ENCODE measurements at places on chromosomes 4 and X.

GRCh38 chr4:76055016-76055415 is 19.1 kb upstream of the CXCL11 start:
- no peak for DNase-seq

GRCh38 chrX:148495176-148495575 is 5.2 kb upstream of the AFF2 start:
- DNase-seq: no peak

GRCh38 chr4:45668128-45668527 is 455.7 kb downstream of the GABRG1 start:
- no peak for DNase-seq

DNA sequence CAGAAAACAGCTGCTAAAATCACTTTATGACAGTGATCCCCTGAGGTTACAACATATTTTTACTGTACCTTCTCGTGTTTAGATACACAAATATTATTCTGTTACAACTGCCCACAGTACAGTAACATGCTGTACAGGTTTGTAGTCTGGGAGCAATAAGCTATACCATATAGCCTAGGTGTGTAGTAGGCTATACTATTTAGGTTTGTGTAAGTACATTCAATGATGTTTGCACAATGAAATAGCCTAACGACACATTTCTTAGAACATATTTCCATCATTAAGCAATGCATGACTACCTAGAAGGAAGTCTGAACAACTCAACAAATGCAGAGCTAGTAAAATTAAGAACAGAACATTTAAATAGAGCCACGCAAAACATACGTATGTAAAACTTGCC is 112.7 kb downstream of the ZAR1 start:
- peak; percentile 38 for DNase-seq

GRCh38 chr4:142405021-142405694 is 440.9 kb downstream of the INPP4B start:
- peak; percentile 76 for DNase-seq

GRCh38 chr4:185204238-185204910 is 574 bp upstream of the CFAP97 start:
- DNase-seq: peak; percentile 22

GRCh38 chrX:133477986-133478385 is 62.7 kb upstream of the GPC4 start:
- peak; percentile 20 for DNase-seq

- DNase-seq: peak; percentile 30
Observed at GRCh38 chr4:11739992-11740391, 311.3 kb upstream of the HS3ST1 start.

DNA sequence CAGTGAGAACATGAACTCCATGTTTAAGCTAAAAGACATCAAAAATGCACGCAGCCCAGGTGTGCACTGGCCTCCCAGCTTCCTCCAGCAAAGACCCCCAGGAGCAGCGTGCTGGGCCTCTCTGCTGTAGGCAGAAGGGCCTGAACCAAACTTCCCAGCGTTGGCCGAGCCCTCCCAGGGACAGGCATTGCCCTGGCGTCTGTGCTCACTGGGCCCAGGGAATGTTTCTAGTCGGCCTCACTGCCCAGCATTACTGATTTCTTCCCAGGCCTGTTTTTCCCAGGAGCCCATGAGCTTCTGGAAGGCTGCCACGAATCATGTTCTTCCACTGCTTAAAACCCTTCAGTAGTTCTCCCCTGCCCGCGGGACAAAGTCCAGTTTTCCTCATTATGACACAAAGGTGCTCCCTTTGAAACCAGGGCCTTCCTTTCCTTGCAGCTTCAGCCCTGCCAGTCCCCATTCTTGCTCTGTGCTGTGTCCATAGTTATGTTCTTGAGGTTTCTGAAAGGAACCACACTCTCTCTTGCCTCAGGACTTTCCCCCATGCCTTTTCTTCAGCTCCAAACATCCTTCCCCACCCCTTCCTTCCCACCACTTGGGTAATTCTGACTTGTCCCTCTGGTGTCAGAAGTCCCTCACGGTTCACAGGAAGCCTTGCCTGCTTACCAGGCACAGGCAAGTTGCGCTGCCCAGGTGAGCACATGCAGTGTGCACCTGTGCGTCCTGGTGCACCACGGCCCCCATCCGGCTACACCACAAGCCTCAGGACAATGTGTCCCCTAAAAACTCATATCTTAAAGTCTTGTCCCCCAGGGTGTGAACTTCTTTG is 93.4 kb upstream of the ENPP6 start:
- DNase-seq: no peak

- DNase-seq: no peak
Observed at GRCh38 chrX:118153270-118153669, 36.7 kb upstream of the KLHL13 start.

GRCh38 chrX:119758731-119759247 is 401 bp downstream of the SOWAHD start:
- peak; percentile 51 for DNase-seq

- peak; percentile 43 for DNase-seq
Observed at GRCh38 chr4:2882341-2882740, 38.7 kb downstream of the ADD1 start.

DNA sequence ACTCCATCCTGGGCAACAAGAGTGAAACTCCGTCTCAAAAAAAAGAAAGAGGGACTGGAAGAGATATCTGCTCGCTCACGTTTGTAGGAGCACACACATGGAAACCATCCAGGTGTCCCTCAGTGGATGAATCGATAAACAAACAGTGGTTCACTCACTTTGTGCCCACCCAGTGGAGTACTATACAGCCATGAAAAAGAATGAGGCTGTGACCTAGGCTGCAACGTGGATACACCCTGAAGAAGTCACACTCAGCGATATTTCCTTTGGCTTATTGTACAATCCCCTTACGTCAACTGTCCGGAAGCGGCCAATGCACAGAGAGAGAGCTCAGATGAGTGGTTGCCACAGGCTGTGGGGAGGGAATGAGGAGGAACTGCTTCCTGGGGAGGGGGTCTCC is 82.3 kb upstream of the PPP2R3B start:
- no peak for DNase-seq

DNA sequence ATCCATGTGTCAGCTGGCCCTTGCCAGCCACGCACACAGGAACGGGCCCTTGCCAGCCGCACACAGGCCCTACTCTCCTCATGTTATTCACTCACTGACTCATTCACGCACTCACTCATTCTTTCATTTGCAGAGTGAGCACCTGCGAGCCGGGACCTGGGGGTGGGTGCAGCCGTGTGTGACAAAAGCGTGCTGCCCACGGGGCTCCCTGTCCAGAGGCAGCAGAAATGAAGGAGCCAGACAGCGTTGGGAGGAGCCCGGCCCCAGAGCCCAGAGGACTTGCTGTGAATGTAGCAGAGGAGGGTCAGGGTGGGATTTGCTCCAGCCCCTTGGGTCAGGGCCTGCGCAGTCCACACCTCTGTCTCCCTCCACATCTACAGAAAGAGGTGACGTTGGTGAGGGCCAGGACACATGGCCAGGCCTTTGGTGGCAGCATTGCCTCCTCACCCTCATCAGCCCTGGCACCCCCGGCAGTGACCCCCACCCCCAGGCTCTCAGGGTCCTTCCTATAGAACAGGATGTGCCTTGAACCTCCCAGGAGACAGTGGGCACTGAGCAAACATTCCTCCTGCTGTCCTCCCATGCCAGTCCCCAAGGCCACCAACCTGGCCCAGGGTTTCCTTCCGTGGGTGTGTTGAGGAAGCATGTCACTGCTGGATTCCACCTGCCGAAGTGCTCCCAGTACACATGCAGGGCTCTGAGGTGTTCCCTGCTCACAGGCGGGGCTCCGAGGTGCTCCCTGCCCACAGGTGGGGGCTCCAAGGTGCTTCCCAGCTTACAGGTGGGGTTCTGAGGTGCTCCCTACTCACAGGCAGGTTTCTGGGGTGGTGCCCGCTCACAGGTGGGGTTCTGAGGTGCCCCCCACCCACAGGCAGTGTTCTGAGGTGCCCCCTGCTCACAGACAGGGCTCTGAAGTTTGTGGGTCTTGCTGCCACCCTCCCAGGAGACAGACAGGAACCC is 105.7 kb downstream of the HMX1 start:
- no peak for DNase-seq

- DNase-seq: no peak
Observed at GRCh38 chr4:121701263-121701662, 4.5 kb upstream of the ANXA5 start.

DNA sequence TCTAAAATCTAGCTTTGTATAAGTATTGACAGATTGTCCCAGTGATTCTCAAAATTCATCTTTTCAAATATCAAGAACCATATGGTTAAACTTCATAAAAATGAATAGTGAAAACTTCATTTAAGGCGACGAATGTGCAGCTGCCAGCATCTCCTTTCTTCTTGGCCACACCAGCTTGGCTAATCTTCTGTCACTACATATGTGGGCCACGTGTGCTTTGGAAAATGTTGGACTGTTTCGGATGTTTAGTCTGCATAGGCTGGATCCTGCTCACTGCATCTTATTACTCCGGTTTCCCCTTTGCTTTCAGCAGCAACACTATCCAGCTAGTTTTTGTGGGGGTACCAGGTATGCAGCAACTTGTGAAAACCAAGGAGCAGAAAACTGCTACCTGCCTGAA is 221.9 kb downstream of the BMPR1B start:
- no peak for DNase-seq

DNA sequence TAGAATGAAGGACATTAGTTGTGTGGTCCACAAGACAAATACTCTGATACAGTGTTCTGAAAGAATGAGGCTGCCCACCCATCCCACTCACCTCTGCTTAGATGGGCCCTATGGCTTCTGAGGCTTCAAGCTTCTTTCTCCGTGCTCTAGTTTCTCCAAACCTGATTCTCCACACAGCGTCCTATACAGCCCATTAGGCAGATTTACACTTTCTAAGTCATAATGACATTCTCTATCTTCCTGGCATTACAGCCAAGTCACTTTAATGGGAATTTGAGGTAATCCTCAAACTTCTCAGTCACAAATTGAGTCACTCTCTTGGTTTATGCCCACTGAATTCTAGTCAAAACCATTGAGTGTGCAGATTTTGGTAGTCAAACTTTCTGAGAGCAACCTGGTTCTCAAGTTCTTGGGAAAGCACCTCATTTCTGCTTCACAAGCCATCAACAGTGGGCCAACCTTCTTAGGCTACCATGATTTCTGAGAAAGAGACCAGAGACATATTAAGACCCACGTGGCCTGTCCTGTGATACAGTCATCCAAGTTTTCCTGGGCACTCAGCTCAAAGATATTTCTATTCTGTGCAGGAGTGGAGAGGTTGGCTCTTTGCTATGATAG is 6.2 kb upstream of the SETD7 start:
- no peak for DNase-seq

- peak; percentile 92 for DNase-seq
Observed at GRCh38 chr4:99405433-99406115, 29.6 kb downstream of the ADH7 start.

DNA sequence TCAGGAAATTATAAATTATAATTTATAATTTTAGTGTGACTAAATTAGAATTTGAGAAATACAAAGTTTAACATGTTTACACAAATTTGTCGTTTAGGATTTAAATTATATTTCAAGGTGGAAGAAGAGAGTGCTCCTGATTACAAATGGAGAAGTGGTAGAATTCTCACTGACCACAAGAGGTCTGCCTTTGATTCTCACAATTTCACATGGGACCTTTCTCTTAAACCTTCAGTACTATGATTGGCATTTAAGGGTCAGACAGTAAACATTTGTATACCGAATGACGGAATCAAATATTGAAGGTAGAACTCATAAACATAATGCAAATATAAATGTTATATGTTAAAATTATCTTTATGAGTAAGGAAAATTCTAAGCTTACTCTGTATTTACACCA is 171.7 kb downstream of the SLIT2 start:
- DNase-seq: no peak

- DNase-seq: no peak
Observed at GRCh38 chr4:162582180-162582579, 418.4 kb upstream of the FSTL5 start.

GRCh38 chrX:43269201-43269600 is 386.9 kb upstream of the MAOA start:
- DNase-seq: no peak

- peak; percentile 67 for DNase-seq
Observed at GRCh38 chr4:185847352-185848097, 35.5 kb upstream of the SORBS2 start.

DNA sequence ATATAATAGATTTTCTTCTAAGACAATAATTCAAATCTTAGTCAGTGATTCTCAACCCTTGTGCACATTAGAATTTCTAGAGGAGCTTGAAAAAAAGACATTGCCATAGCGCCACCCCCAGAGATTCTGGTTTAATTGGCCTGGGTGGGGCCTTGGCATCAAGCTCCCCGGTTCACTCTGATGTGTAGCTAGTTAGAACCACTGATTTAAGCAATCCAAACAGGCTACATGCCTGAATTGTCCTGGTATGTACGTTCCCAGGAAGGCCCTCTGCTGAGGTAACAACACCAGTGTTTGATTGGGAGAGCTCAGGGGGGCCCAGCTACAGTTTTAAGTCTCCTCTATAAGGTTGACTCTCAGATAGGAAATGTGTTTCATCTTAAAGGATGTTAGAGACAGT is 1.3 kb upstream of the ATP10D start:
- DNase-seq: peak; percentile 58

DNA sequence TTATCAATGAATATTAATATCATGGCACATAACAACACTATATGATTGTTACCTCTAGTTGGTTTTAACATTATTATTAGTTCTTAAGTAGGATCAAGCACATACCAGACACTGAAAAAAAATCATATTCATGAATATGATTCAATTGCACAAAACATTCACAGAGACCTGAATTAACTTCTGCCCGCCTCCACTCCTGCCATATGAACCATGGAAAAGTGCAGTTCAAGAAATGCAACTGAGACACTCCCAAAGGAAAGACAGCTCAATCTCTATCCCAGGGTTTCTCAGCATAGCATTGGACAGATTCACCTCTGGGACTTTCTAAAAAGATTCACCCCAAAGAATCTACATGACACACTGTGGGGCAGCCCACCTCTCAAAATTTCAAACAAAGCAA is 103.5 kb upstream of the KCNIP4 start:
- DNase-seq: no peak

GRCh38 chrX:38313190-38313589 is 14.1 kb downstream of the RPGR start:
- DNase-seq: no peak

DNA sequence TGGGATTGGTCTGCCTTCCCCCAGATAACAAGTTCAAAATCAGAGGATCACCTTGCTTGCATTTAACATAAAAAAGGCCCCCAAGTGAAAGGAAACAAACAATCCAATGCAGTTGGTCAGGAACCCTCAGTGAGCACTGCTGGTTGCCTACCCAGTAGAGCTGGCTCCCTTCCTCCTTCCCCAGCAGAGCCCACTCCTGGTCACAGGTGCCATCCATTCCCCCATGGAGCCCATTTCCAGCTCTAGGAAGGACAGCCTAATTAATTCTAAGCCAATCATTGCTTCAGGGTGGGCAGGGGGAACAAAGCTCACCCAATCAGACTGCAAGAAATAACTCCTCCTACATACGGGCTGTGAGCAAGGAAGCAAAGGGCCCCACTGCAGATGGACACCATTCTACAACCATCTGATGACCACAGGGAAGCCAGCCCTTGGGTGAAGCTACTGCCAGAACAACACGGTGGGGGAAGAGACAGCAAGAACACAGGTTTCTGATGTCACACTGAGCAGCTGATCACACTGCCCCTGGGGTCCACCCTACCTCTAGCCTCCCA is 86.5 kb downstream of the SH3KBP1 start:
- no peak for DNase-seq
